ENCODE measurements at places on chromosomes 13 and 19.

DNA sequence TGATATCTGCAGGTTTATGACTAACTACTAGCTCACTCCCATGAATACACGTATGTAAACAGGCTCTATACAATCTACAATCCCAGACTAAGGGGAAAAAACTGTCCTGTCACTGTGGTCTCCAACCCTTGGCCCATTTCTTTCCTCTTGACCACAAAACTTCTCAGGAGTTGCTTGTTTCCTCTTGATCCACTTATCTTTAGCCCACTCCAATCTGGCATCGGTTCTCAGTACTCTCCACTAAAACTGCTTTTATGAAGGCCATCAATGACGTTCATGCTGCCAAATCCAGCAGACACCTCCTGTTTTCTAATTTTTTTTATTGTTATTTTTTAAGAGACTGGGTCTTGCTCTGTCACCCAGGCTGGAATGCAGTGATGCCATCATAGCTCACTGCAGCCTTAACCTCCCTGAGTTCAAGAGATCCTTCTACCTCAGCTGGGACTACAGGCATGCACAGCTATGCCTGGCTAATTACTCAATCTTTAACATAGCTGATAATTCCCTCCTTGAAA lies 31.9 kb upstream of the USPL1 start:
- no peak for DNase-seq

- no peak for DNase-seq
Measured at GRCh38 chr19:49690656-49691242, at the start of gene CPT1C. CPT1C (plus strand) TSS chr19:49691116; CDS start chr19:49692253, 1,137 bp downstream.

GRCh38 chr13:50711996-50712395 lies 131.5 kb downstream of the DLEU7 start:
- DNase-seq, result no peak

GRCh38 chr13:109191413-109191812 lies 562.0 kb downstream of the MYO16 start:
- no peak for DNase-seq

- DNase-seq, result no peak
Measured at GRCh38 chr19:18507021-18507726, 14.7 kb downstream of the ELL start.

DNA sequence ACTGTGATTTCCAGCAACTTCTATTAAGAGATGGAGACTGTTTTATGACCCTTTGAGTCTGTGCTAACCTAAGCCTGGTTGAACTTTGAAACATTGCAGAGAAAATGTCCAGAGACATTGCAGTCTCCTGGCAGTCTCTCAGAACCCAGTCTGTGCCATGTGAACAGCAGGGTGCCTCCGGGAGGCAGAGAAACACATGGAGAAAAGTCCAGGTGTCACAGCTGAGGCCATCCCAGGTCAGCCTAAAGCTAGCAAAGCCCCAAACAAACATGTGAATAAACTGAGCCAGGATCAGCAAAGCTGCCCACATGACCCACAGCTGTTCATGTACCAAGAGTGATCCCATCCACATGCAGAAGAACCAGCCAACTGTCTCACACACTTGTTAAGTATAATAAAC lies 7.8 kb downstream of the CYP4F11 start:
- no peak for DNase-seq

DNA sequence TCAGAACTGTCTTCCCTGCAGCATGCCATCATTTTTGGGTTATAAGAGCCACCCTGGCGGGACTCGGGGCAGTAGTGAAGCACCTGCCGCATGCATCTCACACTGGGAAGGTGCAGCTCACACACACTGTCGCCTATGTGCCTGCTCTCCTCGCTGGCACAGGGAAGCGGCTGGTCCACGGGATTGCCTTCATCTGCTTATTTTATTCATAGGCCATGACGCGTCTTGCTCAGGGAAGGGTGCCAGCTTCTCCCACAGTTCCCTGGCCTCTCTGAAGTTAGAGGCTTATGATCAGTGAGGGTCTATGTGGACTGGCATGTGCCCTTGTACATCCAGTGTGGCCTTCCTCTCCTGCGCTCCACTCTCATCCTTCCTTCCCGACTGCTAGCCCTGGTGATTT lies 150.0 kb downstream of the KLF12 start:
- no peak for DNase-seq

GRCh38 chr19:4977299-4978174 lies 8.6 kb downstream of the KDM4B start:
- DNase-seq, result no peak

- no peak for DNase-seq
Measured at GRCh38 chr13:35567406-35567980, 91.0 kb upstream of the MAB21L1 start.

- no peak for DNase-seq
Measured at GRCh38 chr19:52007451-52007805, 583 bp downstream of the ZNF615 start.

DNA sequence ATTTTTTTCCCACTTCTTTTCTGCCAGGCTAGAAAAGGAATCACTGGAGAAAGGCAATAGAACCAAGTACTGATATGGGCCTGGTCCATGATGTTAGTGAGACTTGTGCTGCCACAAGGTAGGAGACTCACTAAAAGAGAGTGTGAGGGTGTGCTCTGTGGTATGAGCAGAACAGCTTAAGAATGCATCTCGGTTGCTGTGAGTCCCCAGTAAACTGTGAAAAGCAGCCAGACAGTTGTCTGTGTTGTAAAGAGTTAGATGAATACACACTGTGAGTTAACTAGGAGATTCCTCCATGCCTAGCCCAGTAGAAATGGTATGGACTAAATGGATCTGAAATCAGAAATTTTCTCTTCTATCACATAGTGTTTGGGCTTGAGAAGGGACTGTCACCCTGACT lies 1177.3 kb upstream of the MIR17HG start:
- no peak for DNase-seq

DNA sequence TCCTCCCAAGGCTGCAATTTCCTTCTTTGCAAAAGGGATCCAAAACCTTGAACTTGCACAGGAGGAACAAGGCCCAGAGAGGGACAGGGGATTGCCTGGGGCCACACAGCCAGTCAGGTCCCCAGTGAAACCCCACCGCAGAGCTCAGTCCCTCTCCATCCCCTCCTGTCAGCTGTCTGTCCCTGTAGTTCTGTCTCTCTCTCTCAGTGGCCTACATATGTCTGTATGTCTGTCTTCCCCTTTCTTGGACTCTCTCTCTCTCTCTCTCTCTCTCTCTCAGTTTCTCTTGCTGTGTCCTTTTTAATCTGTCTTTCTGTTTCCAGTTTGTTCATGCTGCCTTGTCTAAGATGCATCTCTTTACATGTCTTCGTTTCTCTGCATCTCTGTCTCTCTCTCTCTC lies 11.5 kb downstream of the CEACAM19 start:
- no peak for DNase-seq

All from omental fat pad (tissue), 4 donors.